Stimulated activated CD4-positive, alpha-beta T cell treated with anti-CD3 and anti-CD28 coated beads, TNF-alpha, amount 100 ng/mL, for 1 hour (primary cell): ENCODE measurements at places on chromosomes 11 and 22.

DNA sequence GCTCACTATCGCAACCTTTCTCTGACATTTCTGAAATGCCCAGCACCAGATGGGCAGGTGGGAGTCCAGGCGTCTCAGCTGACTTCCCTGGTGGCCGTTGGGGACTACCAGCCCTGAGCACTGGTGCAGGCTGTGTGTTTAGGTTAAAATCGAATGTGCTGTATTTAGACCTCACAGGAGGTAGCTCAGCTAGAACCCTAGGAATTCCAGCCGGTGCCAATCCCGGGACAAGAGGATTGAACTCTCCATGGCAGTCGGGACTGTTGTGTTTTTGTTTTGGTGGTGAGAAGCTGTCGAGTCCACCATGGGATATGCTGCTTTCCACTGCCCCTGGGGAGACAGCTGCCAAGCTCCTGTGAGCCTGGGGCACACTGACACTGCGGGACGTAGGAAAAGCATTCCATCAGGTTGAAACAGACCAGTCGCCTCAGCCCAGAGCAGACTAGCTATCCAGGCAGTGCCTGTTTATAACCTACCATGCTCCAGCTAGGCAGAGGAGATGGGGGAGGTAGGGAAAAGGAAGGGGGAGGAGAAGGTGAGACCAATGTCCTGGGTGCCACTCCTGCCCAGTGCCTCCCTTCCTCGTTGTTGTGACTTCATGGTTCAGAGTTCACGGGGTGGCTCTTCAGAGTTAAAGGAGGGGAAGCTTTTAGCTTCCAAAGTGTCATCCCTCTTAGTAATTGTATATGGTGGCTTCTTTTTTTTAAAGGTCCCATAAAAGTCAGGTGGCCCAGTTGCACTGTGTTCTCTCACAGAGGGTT lies 53.0 kb downstream of the MICAL2 start:
- DNase-seq = no peak

DNA sequence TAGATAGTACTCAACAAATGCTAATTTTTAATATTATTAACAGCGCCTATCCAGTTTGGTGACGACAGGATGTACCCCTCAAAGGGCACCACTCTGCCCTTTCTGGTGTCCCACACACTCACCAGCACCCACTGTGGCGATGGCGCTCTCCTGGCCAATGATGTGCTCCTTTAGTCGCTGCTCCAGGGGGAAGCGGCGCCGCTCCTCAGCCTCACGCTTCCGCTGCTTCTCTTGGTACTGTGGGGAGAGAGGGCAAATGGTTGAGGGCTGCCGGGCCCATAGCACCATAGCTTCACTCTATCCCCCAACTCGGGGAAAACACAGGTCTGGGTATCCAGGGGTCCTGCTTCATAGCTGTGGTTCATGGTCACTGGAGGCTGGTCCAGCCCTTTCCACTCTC lies 73.0 kb upstream of the PHOX2A start:
- no peak for DNase-seq

DNA sequence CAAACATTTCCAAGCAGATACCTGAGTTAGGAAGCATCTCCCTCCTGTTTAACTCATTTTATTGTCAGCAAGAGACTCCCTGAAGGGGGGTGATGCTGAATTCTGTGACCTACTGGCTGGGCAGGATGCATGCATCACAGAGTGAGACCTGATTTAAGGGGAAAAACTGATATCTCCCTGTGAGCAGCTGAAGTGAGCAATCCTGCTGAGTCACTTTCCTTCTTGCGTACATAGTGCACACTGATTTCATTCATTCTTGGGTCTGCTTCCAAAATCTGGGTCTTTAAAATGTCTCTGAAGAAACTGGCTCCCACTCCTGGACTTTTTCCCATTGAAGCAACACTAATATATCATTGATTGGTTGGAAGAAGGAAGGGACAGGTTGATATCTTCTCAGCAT lies 23.3 kb downstream of the P4HA3 start:
- no peak for DNase-seq

- no peak for DNase-seq
These were observed 570.3 kb downstream of the OPCML start for GRCh38 chr11:132962041-132962440.

DNA sequence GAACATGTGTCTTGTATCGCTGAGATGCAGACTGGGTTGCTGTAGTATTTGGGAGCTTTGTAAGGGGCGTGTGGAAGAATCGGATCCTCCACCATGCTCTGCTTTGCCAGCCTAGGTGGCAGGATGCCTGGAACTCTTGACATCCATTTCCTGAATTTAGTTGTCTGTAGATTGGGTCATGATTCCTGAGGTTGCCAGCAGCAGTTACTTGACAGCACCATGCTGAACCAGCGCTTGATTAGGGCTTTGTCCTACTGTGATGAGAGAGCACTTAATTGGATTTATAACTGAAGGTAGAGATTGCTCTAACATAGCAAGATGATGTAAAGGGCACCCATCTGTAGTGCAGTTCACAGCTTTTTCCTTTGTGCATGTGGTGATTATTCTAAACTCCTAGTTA lies 75.6 kb upstream of the HORMAD2 start:
- no peak for DNase-seq

DNA sequence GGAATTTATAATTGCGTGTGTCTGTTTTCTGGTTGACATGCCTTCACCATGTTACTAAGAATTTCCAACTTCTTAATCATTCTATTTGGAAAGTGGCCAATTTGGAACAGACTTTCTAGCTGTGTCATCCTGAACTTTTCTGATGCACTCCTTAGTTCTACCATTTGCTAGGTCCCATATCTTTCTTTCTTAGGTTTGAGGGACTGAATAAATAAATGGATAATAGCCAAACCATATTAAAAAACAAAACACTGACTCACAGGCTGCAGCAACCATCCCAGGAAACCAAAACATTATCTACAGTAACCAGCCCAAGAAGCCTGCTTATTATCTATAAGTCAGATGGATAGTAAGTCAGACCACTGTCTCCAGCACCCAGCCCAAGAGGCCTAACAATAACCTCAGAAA lies 57.5 kb upstream of the PLET1 start:
- no peak for DNase-seq

- DNase-seq = no peak
These were observed 117.8 kb downstream of the WNT11 start for GRCh38 chr11:76088511-76088910.

- no peak for DNase-seq
These were observed 356.5 kb downstream of the INSC start for GRCh38 chr11:15471048-15471894.

- no peak for DNase-seq
These were observed 55.7 kb upstream of the SHANK2 start for GRCh38 chr11:71307811-71308645.

- no peak for DNase-seq
These were observed 42.3 kb downstream of the RNF141 start for GRCh38 chr11:10498426-10499250.

DNA sequence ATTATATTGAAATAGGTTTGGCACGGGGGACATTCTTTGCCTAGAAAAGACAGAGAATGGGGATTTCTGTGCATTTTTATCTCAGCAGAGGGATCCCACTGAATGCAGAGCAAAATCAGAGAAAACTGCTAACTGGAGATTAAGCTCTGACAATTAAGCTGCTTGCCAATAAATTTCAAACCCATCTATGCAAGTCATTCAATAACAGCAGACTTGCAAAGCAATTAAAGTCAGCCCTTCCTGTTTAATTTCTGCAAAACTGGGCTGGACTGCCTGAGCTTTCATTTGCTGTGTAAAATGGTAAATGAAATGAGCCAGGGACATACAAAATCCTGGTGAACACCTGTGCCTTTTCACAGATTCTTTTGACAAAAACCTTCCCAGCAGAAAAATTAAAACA lies 1273.9 kb upstream of the CNTN5 start:
- DNase-seq = no peak
